Lung (tissue), 17 donors: ENCODE measurements at places on chromosomes 3 and 15. TPM values are rescaled to one million over a fixed set of nuclear protein-coding genes. Genes with fewer than 3 reads are reported as not detected.

CAPN3 gene
- total RNA-seq, result 28.4 TPM

UCN2 gene
- 0.18 TPM for total RNA-seq

PLA2G4D gene
- 0.15 TPM for total RNA-seq

CHCHD4 gene
- 8.8 TPM for total RNA-seq

TRIM71 gene
- total RNA-seq, result 9.9 TPM

CLDN16 gene
- 0.26 TPM for total RNA-seq

CPNE4 gene
- total RNA-seq, result 0.43 TPM

FOXB1 gene
- total RNA-seq, result not detected

TRAIP gene
- total RNA-seq, result 3.2 TPM

IRAK2 gene
- 6.8 TPM for total RNA-seq

DNA sequence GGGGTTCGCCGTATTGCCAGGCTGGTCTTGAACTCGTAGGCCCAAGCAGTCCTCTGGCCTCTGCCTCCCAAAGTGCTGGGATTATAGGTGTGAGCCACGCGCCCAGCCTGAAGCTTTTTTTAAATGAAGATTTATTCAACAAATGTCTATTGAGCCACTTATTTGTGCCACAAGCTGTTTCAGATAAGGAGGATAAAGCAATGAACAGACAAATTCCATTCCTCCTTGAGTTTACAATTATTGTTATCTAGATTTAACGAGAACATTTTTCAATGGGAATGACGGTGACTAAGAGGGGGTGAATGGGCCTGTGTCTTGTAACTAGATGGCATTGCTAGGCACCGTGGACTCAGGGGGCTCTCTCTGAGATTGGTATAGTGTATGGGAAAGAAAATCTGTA, 10.2 kb downstream of the PPARG start:
- H3K27ac ChIP-seq, result no peak overlapping the region
- no peak for DNase-seq
- H3K4me3 ChIP-seq, result no peak overlapping the region
- no peaks in the 10 kb centered on the region for H3K36me3 ChIP-seq
- H3K27me3 ChIP-seq, result no peaks in the 10 kb centered on the region

GRCh38 chr3:102483556-102483955, 48.7 kb downstream of the ZPLD1 start:
- H3K4me3 ChIP-seq, result no peak overlapping the region
- no peak overlapping the region for H3K27ac ChIP-seq
- no peaks in the 10 kb centered on the region for H3K27me3 ChIP-seq
- DNase-seq, result no peak

DNA sequence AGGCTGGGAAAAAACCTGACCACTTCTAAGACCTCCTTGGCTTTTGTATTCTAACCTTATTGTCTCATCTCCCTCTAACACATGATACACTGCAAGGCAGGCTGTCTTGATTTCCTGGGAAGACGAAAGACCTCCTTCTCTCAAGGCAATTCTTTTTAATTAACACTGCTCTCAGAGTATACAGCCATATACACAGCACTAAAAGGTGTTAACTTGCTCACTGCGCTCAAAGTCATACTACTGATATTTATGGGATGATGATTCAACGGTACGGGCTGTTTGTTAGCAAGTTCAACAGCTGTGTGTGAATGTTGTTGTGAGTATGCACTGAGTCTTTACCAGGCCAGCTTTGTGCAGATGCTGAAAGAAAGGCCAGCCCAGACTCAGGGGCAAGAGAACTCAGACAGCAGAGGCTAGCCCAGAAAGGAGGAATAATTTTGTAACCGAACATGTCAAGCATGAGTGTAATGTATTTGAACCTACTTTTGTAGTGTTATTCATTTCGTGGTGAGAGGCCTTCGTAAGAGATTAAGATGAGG, 229.9 kb downstream of the IL5RA start:
- H3K27ac ChIP-seq, result no peak overlapping the region
- no peaks in the 10 kb centered on the region for H3K4me1 ChIP-seq
- no peak overlapping the region for H3K4me3 ChIP-seq

DNA sequence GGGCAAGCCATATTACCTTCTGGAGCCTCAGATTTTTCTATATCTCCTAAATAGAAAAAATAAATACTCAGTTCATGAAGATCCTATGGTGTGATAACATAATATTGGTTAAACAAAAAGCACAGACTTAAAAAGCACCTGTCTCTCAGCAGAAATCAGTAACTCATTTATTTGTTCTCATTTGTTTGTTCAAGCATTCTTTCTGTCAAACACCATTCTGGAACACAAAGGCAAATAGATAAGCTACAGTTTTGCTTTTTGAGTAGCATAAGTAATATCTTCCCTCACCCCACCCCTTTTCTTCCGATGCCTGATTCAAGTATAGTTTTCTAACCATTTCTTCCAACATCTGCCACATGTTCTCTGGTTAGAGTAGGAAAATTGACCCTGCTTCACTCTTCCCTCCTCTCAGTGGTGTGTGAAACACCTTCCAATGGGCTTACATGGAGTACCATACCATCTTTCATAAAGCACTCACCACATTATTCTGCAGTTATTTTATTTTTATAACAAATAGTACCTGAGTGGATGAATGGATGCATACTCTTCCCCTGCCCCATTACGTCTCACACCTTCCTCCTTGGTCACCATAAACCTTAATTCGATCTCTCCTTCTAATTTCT, 8.4 kb upstream of the IL1RAP start:
- no peak overlapping the region for H3K4me3 ChIP-seq
- H3K27ac ChIP-seq, result no peak overlapping the region
- H3K4me1 ChIP-seq, result no peaks in the 10 kb centered on the region
- H3K27me3 ChIP-seq, result no peaks in the 10 kb centered on the region
- no peaks in the 10 kb centered on the region for H3K36me3 ChIP-seq

DNA sequence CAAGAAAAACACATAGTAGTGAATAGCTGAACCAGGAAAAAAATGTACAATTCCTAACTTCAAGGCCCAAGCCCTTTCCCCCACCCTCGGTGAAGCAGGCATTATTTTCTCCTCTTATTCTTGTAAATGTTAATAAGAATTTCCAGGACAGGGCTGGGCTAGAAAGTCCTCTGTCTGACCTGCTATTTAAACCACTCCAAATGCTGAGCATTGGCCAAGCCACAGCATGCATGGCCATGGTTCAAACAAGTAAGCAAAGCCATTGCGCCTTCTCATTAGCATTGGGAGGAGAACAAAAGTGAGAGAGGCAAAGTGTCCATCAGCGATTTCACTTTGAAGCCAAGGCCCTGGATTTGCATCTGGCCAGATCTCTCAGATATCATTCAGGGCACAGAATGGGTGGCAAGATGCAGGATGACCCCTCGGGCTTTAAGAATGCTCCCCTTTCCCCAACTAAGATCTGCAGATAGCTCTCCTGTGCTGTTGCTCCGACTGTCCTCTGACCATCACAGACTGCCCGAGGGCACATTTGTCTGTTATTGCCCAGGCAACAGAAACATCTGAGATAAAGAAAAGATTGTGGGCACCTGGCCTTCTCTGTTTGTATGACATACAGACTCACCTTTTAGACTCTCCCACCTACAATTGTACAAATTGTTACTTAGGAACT, 46.3 kb downstream of the CEMIP start:
- DNase-seq, result no peak
- H3K4me3 ChIP-seq, result no peak overlapping the region
- no peaks in the 10 kb centered on the region for H3K27me3 ChIP-seq
- H3K36me3 ChIP-seq, result no peaks in the 10 kb centered on the region
- no peak overlapping the region for H3K27ac ChIP-seq

GRCh38 chr3:27526614-27527315, 42.6 kb upstream of the SLC4A7 start:
- no peaks in the 10 kb centered on the region for H3K27me3 ChIP-seq
- H3K36me3 ChIP-seq, result no peaks in the 10 kb centered on the region
- DNase-seq, result no peak
- H3K4me3 ChIP-seq, result no peak overlapping the region

DNA sequence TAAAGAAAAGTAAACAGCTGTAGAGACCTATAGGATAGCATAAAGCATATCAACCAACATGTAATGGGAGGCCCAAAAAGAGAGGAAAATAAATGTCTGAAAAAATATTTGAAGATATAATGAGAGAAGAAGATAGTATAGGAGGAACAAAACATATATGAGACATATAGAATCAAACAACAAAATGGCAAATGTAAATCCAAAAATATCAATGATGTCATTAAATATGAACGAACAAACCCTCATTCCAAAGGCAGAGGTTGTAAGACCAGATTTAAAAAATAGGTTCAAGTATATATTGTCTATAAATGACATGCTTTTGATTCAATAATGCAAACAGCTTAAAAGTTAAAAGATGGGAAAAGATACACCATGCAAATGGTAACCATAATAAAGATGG, 470.4 kb downstream of the AGBL1 start:
- H3K27me3 ChIP-seq, result no peaks in the 10 kb centered on the region
- no peaks in the 10 kb centered on the region for H3K36me3 ChIP-seq
- H3K4me3 ChIP-seq, result no peak overlapping the region
- H3K4me1 ChIP-seq, result no peaks in the 10 kb centered on the region
- DNase-seq, result no peak

DNA sequence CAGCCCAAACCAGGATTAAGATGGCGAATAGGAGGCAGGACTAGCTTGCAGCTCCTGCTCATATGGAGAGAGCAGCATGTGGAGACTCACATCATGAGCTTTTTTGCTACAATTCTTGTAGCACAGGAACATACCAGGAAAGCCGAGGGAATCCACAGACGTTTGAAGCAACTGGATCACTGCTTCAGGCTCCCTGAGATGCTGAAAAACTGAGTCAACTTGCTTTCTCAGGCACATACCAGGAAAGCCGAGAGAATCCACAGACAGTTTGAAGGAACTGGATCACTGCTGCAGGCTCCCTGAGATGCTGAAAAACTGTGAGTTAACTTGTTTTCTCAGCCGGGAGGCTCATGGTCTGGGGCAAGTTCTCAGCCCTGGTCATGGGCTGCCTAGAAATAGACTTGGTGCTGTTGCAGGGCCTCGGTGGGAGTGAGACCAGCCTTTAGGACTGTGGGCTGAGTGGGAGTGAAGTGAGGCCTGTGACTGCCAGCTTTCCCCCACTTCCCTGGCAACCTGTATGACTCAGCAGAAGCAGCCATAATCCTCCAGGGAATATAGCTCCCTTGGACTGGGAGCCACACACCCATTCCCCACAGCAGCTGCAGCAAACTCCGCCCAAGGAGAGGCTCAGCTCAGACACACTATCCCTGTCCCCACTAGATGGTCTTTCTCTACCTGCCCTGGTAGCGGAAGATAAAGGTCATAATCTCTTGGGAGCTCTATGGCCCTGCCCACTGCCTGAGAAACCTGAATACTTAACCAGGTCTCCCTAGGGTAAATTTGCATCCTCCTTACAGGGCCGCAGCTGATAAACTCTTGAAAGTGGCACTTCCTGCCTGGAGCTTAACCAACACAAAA, 51.9 kb upstream of the PFN2 start:
- H3K4me1 ChIP-seq, result no peaks in the 10 kb centered on the region
- H3K27me3 ChIP-seq, result no peaks in the 10 kb centered on the region
- H3K27ac ChIP-seq, result no peak overlapping the region
- no peak for DNase-seq
- H3K4me3 ChIP-seq, result no peak overlapping the region
